ENCODE measurements at places on chromosomes 4 and X.

- DNase-seq, result no peak
Observed at GRCh38 chr4:56856656-56857055, 35.2 kb upstream of the SPINK2 start.

DNA sequence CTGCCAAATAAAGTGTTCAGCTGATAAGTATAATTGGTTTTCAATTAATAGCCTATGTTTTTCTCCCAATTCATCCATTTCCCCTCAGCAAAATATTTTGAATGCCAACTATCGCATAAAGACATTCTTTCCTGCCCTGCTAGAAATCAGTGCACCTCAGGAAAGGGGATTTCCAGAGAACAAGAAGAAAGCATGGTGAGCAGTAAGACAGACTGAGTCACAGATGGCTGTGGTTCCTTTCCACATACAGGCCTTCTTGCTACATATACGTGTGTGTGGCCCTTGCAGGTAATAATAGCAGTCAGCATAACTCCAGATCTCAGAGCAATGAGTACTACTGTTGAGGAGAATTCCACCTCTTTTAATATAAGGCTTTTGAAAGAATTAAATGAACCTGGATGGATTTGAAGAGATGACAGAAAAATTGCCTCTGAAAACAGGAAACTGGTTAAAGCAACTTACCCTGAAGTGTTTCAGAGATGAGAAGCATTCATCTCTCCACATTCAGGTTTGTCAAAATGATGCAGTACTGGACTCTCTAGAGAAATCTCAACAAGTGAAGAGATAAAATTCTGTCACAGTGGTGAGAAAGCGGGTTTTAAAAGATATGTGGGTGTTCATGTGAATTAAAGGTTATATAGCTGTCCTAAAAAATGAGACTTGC is 13.6 kb downstream of the GASK1B start:
- no peak for DNase-seq

- DNase-seq, result no peak
Observed at GRCh38 chrX:2395261-2395992, 105.3 kb downstream of the DHRSX start.

DNA sequence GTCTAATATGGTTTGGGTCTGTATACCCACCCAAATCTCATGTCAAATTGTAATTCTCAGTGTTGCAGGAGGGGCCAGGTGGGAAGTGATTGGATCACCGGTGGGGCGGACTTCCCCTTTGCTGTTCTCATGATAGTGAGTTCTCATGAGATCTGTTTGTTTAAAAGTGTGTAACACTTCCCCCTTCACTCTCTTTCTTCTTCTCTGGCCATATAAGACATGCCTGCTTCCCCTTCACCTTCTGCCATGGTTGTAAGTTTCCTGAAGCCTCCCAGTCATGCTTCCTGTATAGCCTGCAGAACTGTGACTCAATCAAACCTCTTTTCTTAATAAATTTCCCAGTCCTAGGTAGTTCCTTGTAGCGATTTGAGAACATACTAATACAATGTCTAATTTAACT is 19.7 kb upstream of the SCRG1 start:
- no peak for DNase-seq

GRCh38 chr4:4541040-4541631 is 712 bp downstream of the STX18 start:
- no peak for DNase-seq

GRCh38 chr4:117699595-117699994 is 334.7 kb upstream of the NDST3 start:
- DNase-seq, result no peak

DNA sequence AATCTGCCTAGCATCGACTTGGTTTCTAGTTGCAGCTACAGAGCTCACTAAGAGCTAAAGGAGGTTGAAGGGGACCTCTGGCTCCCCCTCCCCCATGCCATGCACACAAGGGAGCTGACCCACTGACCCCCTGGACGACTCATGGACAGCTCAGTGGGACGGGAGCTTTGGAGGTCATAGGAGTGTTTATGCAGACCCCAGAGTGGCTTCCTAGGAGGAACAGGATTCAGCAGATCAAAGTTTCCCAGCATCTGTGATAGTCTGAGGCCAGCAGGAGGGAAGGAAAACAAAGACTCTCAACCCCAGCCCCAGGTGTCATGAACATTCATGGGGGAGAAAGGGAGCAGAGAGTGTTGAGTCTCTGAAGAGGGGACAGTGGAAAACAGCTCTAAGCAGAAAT is 104.4 kb downstream of the ARSF start:
- no peak for DNase-seq

DNA sequence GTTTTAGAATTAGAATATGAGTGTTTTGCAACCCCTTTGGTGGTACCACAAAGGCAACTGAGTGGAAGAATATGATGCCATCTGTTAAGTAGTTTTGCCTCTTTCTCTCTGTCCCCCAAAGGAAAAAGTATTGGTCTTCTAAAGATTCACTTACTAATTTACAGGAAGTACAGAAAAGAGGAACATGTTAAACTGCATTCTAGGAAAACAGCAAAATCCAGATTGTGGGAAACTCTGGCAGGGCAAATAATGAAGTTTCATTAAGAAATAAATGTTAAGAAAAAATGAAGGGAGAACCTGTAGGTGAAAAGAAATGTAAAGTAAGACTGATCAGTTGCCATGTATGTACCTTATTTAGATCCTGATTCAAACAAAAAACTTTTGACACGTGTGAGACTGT is 39.3 kb downstream of the NSUN7 start:
- no peak for DNase-seq

DNA sequence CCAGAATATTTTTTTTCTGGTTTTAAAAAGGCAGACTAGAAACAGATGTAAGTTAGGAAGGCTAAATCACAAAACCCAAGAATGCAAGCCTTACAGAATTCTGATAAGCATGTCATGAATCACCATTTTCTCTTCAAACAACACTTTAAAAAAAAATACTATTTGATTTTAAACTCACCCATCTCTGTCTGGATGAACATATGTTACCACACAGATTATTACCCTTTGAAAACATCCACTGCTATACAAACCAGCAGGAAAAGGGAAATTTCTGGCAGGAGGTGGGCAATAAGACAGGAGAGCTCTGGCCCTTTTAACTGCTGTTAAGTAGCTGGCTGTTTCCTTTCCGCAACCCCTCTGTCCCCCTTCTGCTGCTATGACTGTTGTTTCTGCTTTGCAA is 317.7 kb upstream of the NOCT start:
- DNase-seq, result no peak

DNA sequence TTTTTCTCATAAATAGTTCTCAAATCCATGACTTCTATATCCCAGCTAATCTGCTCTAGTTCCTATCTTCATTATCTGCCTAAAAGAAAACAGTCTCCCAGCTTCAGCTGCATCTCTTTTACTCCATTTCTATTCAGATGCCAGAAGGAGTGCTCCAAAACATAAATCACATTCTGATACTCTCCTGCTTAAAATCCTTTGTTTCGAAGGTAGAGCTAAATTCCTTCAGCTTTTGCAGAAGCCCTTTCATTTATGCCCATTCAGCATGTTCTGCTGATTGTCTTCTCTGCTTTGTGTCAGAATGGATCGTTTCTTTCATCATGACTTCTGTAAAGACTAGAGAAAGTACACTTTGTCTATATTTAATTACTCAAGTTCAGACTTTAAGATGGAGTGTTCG is 440.1 kb upstream of the SMIM31 start:
- no peak for DNase-seq

DNA sequence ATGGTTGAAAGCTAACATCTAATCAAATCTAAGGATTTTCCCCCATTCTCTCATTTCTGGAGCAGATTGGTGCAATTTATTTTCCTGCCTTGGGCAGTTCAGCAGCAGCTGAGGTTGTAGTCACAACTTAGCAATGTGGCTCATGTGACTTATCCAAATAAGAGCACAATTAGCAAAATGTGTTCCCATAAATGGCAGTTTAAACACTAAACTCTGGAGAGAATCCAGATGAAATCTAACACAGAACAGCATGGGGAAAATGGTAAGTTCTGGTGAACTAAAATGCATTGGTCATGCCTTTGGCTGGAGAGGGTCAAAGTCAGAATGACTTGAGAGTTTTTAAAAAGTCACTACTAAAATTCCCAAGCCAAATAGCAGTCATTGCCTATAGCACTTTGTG is 422.6 kb upstream of the DIPK2B start:
- no peak for DNase-seq

DNA sequence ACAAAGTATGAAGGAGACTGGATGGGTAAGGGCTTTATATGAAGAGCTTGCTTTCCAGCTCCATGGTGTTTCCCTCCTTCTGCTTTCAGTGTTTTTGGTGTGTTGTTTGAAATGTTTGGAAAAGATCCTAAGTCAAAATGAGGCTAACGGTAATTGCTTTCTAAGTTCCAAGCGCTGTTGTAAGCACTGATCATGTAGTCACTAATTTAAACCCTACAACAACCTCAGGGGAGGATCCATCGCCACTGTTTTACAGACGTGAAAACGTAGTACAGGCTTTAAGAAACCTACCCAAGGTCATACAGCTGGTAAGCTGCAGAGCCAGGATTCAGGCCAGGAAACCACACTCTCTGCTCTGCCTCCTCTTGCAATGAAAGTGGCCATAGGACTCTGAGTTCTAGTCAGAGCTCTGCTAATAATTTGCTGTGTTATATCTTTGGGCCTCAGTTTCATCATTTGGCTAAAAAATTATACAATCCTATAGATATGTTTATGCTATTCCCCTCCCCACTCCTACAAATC is 102.9 kb upstream of the PGRMC2 start:
- no peak for DNase-seq

DNA sequence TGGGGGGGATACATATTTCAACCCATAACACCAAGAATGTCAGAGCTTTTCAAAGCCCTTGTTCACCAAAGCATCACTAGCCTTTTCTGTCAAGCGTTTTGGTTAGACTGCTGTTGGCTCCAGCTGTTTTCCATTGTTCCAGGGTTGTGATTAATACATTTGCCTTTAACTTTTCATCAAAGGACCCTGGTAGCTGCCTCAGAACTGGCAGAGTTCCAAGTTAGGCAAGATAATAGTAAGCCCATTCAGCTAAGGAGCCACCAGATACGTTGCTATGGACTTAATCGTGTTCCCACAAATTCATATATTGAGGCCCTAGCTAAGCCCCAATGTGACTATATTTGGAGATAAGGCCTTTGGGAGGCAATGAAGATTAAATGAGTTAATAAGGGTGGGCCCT is 37.1 kb downstream of the ENOPH1 start:
- no peak for DNase-seq

DNA sequence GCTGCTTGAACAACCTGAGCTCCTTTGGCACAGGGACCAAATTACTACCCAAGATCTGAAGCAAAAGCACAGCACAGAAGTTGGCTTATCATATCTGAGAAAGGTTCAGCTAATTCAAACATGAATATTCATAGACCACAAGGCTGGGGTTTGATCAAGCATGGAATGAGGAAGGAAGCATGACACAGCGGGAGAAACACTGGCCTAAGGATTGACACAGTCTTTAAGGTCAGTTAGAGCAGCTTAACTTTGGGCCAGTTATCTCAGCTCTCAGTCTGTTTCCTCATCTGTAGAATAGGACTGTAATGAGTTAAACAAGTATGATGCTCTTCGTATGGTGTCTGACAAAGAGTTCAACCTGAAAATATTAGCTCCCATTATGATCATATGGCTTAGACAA is 88.5 kb upstream of the CBR4 start:
- DNase-seq, result no peak

- no peak for DNase-seq
Observed at GRCh38 chrX:38871129-38872029, 70.1 kb downstream of the MID1IP1 start.

GRCh38 chr4:126081336-126081735 is 766.6 kb downstream of the FAT4 start:
- no peak for DNase-seq

DNA sequence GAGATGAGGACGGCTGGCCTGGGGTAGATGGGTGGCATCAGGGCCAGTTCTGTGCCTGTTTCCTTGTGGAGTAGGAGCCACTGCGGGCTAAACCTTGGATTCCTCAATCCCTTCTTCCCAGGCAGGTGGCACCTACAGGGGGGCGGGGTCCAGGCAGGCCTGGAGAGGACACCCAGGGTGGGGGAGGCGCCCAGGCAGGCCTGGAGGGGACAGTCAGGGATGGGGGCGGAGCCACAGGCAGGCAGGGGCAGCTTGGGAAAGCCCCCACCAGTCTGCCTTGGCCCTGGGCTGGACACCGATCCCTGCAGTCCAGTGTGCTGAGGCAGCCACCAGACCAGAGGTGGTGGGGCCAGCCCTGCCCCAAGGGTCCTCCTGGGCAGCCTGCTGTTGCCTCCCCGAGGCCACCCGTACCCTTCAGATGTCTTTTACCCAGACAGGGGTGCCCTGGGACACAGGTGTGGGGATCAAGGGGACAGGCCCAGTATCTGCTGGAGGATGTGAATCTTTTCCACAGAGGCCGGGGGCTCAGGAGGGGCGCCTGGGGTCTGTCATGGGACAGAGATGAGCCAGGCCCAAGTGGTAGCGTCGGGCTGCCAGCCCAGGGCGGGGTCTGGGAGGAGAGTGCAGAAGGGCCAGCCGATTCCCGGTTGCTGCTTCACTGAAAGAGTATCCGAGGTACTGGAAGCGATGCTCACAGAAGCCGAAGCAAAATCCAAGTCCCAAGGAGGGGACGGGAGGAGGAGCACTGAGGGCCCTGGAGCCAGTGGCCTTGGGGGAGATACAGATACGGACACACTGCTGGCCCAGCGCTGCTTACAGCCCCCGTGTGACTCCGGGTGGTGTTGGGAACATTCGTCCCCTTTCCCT is 34.5 kb downstream of the LRPAP1 start:
- no peak for DNase-seq

DNA sequence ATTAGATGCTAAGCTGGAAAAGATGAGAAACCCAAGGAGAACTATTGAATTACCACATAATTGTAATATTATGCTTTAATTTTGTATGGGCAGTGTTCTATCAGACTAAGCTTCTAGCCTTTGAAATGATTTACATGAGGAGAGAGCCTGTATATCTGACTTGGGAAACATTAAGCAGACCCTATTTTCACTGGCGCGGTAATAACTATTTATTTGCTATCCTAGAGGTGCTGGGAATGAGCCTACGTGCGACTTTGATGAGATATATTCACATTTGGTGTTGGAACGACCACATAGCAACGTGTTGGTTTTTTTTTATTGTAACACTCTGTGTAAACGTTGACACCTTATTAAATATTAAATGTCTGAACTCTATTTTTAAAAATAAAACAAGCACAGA is 80.5 kb downstream of the CLCN4 start:
- DNase-seq, result no peak

Measured in esophagus squamous epithelium (tissue), 5 donors.